ENCODE measurements at places on chromosomes 7 and 10.

- DNase-seq, result no peak
Measured at GRCh38 chr10:43976292-43976691, 327.6 kb upstream of the ZNF32 start.

DNA sequence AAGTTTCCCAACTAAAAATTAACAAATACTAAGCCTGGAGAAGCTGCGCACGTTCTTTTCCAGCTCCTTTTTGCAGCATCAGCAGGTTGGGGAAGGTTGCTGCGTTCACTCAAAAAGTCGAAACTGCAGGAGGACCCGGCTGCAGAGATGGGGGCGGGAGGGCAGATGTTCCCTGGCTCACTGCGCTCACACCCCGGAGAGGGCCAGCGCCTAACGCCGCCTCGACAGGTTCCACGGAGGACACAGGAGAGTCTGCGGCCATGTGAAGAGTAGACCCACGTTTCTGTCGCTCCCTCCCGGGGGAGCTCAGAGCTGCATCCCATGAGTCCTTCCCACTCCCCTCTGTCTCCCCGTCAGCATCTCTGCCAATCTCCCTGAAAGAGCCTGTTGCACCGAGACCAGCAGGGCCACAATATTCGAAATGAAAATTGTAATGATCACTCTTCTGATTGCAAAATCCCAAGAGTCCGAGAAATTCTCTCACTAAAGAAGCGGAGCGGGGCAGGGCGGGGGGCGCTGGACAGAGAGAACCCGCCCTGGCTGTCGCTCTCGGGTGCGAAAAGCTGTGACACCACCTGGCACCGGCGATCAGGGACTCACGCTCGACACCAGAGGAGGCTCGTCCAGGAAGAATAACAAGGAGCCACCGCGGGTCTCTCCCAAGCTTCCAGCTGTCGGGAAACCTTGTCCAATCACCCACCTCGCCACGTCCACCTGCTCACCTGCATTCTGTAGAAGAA lies 131.5 kb upstream of the PFKP start:
- no peak for DNase-seq

DNA sequence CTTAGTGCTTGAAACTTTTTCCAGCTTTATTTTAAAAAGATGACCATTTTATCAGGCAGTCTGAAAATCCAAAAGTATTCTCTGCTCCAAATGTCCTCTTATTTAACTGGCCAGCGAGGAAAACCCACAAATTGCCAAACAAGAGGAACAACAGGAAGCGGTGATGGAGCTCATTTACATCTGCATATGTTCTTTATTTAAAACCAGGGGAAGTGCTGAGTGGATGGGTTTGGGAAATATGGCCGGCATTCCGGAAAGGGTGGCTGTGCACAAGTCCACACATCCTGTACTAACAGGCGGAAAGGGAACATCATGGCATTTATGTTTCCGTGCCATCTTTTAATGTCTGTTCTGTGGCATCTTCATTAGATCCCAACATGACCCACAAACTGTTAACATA lies 974.5 kb downstream of the LRMDA start:
- DNase-seq, result no peak

DNA sequence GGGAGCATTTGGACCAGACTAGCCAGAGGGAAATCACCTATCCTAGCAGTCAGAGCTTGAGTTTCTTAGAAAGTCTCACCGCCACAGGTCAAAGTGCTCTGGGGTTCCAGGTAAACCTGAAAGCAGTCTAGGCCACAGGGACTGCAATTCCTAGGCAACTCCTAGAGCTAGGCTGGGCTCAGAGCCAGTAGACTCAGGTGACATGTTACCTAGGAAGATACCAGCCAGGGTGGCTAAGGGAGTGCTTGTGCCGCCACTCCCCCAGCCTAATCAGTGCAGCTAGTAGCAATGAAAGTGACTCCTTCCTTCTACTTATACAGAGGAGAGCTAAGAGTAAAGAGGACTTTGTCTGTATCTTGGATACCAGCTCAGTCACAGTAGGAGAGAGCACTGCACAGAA lies 348.7 kb upstream of the HPS1 start:
- no peak for DNase-seq

DNA sequence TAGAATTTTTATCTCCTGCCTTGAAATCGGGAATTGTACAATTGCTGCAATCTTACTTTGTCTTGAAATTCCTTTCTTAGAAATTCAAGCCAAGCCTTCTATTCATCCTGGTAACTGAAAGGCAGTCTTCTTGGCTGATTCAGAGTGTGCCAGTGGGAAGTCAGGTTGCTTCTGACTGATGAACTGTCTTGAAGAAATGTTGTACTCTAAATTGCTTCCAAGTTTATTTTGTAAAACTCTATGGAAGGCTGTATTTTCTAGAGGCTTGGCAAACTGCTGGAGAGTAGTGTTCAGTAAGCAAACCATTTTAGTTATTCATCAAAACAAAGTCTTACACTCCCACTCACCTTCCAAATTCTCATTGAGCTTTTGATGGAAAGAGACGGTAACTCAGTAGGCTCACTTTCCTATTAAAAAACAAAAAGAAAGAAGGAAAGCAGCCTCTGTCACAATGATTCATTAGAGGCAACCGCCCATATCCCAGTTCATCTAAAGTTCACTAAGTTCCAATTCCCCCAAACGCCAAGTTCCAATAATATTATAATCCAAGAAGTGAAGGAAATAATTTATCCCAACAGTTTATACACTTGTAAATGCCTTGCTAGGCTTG lies 187.9 kb upstream of the MALRD1 start:
- no peak for DNase-seq

- DNase-seq, result no peak
Measured at GRCh38 chr7:158959021-158959717, 102.8 kb downstream of the DYNC2I1 start.

DNA sequence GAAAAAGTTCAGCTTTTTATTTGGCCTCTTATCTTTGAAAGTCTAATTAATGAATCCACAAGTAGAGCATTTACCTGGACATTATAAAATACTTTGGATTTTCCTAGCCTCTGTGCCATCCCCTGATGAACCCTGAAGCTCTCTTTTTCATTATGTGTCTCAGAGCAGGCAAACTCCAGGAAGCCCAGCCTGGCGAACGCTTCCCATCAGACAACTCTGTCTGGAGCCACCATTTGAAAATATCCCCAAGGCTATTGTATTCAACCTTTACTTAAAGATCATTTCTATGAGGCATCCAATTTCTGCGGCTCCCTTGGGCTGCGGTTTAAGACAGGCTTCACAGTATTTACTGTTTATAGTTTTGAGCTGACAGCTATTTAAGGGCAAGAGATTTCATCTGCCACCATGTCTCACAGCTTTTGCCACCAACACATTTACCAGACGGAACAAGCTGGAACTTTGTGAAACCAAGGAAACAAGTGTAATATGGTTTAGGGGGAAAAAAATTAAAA lies 257.2 kb upstream of the GLI3 start:
- DNase-seq, result no peak

DNA sequence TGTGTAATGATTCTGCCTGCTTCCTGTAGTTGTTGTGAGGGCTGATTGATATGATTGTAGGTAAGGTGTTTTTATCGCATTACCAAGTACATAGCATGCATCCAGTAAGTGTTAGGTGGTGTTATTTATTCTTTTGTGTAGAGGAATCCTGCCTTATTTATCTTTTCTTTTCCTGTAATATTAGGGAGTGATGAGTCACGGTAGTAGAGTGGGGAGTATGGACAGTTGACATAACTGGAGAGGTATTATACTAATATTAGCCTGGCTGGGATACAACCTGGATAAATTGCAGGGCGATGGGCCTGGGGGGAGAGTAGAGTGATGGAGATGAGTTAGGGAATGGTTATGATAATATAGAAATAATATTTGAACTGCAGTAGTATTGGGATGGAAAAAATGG lies 9.8 kb downstream of the SDK1 start:
- DNase-seq, result no peak

DNA sequence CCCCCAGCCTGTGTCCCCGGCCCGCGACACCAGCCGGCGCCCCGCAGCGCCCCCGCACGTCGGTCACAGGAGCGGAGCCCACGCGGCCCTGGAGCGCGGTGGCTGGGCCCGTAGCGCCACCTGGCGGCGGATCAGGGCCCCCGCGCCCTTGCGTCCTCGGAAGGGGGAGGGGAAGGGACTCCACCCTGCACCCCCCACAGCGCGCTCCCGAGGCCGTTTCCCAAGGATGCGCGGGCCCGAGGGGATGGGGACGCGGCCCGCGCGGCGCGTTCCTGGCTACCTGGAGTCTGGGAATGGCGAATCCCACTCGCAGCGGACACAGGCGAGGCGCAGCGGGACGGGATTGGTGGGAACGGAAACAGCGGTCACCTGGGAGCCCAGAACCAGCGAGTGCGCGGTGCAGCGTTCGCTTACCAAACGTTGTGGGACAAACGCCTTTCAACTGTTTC lies 23.8 kb upstream of the MKI67 start:
- DNase-seq, result peak; percentile 57

DNA sequence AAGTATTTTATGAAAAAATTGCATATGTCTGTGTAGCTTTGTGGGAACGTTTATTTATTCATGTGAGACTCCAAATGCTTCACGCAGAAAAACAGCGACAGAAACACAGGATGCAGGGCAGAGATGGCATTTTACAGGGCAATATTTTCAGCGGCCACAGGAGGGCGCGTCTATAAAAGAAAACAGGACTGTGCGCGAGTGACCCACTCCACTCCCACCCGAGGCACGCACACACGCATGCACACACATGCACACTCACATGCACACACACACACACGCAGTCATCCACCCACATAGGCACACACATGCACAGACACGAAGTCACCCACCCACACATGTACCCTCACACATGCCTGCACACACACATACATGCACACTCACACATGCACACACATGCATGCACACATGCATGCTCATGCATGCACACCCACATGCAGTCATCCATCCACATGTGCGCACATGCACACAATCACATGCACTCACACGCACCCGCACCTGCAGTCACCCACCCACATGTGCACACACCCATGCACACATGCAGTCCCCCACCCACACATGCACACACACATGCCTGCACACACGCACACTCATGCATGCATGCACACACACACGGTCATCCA lies 96.3 kb downstream of the DNAJB6 start:
- DNase-seq, result no peak

- DNase-seq, result no peak
Measured at GRCh38 chr7:97578225-97578624, 153.7 kb upstream of the TAC1 start.

All from stimulated activated CD4-positive, alpha-beta T cell treated with anti-CD3 and anti-CD28 coated beads, Interleukin-1b, Interleukin-23, amount 100 ng/mL, for 1 hour (primary cell).